ENCODE measurements at places on chromosomes 3 and 15.
A peak's percentile ranks its signal among the peaks of the same experiment; 100 is the strongest.

- DNase-seq = no peak
These were observed 52.6 kb downstream of the LRRC28 start for GRCh38 chr15:99303907-99304306.

DNA sequence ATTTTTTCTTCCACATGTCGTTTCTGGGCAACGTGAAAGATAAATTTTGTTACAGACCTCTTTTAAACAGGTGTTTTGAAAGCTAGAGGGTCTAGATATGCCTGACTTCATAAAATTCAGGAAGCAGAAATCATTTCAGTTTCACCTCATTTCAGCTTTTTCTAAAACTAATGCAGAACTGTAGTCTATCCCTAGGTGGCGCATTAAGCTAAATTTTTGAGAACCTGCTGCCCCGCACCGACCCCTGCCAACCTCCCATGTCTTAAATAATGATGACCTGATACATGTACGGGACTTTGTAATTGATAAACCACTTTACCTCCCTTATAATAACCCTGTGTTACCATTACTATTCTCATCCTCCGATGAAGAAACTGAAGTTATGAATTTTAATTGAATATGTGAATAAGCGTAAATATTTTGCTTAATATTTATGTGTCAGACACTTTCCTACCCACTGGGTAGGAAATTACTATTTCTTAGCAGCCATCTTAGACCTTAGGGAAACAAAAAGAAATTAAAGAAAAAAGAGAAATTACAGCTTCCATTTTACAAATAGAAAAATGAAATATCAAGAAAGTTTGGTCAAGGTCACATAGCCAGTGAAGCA lies 78.7 kb upstream of the GCNT3 start:
- DNase-seq = no peak

GRCh38 chr3:169660709-169661360 lies 2.7 kb downstream of the MECOM start:
- no peak for DNase-seq

DNA sequence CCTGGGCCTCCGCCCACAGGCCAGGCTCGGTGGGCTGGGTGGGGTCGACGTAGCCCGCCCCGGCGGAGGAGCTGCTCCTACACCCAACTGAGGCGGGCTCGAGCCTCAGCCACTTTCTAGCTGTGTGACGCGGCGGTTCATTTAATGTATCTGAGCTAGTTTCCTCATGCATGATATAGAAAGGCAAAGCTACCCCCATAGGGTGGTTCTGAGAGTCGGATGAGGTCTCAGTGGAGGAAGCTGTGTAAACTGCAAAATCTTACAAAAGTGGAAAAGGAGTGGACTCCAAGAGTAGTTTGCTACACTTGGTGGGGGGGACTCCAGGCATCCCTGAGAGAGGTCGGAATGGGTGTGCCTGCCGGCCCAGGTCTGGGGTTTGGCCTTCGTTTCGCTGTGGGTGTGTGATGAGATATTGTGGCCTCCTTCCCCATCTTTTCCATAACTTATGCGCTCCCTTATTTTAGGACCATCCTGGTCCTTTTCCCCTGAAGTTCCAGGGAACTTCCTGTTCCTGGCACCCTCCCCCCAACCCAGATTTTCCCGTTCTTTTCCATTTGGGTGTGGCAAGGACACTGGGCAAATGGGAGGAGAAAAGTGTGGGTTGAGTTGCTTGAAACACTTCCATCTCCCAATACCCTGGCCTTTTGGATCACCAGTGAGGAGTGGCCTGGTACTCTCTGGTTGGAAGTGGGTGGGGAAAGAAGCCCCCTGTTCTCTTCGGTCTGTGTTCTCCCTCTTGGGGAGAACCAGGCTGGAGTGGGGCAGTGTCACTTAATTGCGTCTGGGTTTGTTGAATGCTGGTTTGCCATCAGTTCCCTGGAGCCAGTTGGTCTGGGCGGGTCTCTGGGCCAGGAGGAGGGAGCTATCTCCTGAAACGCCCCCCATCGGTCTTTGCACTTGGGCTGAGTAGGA lies 1.1 kb downstream of the PDIA5 start:
- peak; percentile 8 for DNase-seq

DNA sequence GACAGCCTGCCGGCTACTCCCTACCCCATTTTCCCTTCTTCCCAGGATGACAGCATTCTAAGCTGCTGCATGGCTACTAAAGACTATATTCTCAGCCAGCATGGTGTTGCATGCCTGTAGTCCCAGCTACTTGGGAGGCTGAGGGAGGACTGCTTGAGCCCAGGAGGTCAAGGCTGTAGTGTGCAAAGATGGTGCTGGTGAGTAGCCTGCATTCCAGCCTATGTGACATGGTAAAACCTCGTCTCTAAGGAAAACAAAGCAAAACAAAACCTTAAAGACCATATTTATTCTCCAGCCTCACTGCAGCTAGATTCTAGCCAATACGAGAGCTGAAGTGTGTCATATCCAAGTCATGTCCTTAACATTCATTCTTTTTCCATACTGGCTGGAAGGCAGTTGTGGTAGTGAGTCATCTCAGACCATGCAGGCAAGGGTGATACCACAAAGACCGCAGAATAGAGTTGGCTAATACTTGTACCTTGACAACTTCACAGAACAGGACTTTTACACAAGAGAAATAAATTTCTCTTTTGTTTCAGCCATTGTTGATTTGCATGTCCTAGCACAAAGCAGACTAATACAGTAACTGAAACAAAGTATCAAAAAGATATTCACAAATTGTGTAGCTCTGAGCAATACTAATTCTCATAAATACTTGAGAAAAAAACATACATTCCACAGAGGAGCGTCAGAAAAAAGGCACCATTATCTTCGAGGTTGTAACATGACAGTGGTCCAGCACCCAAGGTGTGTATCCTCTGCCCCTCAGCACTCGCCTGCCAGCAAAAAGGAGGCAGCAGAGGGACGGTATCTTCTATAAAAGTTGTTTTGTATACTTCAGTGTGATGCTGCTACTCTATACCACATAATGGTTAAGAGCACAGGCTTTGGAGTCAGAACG lies 14.8 kb downstream of the PBRM1 start:
- no peak for DNase-seq

- DNase-seq = no peak
These were observed 543.3 kb upstream of the UBE2E2 start for GRCh38 chr3:22659651-22660475.

DNA sequence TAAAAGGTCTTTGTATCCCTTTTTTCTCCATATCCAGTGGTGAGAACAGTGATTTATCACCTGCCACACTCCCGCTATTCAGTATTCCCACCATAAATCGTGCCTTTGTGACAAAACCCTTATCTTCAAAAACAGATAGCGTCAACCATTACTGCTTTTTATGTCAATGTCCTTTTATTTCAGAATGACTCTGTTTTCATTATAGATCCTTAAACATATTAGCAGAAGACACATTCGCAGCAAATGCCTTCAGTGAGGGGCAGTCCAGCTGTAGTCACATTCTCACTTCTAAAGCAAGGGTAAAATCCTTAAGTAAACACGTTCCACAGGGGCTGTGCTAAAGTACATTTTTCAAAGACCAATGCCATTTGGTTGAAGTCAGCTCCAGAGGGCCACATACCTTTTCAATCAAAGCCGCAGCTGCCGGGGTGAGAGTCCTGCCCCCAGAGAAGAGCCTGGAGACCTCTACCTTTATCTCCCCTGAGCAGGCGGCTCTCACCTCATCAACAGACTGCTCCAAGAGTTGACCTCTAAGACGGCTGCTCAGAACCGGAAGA lies 53.4 kb downstream of the PDZRN3 start:
- DNase-seq = no peak

DNA sequence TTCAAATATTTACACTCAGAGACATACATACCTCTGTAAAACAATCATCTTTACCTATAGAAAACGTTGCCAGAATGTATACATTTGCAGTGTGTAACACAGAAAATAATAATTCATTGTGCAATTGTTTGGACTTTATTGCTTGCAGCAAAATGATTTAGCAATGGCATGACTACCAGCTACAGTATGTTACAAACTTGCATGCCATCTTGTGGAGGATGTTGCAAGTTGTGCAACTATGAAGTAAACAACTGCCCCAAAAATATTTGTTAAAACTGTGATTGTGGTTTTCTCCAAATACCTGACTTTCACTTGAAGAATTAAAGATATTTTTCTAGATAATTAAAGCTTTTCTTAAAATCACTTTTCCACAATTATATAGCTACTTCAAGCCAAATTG lies 27.1 kb upstream of the C3orf49 start:
- DNase-seq = no peak

DNA sequence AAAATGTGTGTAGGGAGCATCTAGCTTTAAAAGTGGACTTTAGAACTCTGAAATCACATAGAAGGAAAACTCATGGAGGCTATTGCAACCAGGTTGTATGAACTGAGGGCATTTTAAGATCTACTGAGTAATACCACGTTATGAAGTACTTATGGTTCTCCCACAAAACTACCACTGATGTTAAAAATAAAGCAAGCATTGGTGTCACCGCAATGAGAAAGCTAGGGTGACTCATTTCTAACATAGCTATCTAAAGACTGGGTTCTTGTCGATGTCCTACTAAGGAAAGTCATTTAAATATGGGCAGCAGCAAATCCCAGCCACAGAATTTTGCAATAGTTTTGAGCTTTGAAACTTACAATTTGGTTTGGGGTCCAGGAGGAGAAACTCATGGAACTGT lies 584.8 kb downstream of the DIPK2A start:
- DNase-seq = no peak

GRCh38 chr3:123423031-123423430 lies 25.9 kb downstream of the ADCY5 start:
- DNase-seq = no peak

- DNase-seq = no peak
These were observed 57.5 kb upstream of the SETMAR start for GRCh38 chr3:4245671-4246070.

DNA sequence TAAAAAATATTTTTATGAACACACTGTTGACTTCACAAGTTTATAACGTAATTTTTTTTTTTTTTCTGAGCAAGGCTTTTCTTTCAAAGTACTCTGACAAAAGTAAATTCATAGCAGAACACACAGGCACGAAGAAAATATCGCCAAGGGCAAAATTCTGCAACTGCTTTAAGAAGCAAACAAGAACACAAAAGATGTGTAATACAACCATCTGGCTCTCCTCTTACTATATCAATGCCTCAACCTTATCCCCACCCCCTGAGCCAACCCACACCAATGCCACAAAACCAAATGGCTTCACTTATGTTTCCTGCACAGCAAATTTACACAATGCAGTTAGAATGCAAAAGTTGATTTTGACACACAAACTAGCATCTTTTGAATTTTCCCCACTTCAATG lies 274.2 kb downstream of the FOXP1 start:
- peak; percentile 25 for DNase-seq

DNA sequence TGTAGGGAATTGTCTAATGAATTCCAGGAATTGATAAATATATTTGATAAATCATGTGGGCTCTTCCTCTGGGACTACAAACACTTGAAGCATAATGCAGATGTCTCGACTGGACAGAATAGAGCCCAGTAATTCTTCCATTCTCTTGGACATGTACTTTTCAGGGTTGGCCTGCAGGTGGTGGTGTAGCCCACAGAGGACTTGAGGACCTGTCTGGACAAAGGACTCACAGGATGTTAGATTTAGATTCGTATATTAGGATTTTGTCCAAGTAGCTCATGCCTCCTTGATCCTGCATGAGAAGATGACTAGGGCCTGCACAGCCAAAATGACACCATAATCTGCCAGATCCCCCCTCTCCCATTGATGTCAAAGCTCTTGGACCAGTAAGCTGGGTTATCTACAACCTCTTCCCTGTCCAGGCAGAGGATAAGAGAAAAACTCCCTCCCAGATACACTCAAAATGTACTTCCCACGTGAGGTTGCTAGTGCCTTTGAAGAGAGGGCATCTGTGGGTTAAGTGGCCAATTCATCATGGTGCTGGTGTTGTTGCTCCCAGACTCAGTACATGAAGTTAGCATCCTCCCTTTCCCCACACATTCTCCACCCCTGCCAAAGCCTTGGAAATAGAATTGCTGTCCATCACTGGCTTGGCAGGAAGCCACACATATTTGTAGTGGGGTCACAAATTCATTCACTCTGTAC lies 88.6 kb upstream of the ZNF280D start:
- DNase-seq = peak; percentile 7

- no peak for DNase-seq
These were observed 17.9 kb upstream of the AVEN start for GRCh38 chr15:34056911-34057310.

GRCh38 chr15:57148262-57148661 lies 228.0 kb upstream of the CGNL1 start:
- DNase-seq = no peak

- no peak for DNase-seq
These were observed 6.2 kb downstream of the VPS18 start for GRCh38 chr15:40900256-40901052.

- DNase-seq = no peak
These were observed 97.6 kb upstream of the GAP43 start for GRCh38 chr3:115525731-115526130.

- DNase-seq = no peak
These were observed 162.9 kb upstream of the FAM3D start for GRCh38 chr3:58829321-58830000.

- DNase-seq = no peak
These were observed 34.9 kb downstream of the MAGEF1 start for GRCh38 chr3:184676927-184677326.

DNA sequence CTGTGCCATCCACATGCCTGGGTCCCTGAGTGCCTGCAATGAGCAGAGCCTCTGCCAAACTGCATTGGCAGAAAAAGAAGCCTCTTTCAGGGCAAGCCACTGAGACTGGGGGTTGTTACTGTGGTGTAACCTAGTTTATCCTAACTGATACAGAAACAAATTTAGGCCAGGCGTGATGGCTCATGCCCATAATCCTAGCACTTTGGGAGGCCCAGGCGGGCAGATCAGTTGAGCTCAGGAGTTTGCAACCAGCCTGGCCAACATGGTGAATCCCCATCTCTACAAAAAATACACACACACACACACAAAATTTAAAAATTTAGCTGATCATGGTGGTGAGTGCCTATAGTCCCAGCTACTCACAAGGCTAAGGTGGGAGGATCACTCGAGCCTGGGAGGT lies 221.6 kb downstream of the TBC1D2B start:
- no peak for DNase-seq

DNA sequence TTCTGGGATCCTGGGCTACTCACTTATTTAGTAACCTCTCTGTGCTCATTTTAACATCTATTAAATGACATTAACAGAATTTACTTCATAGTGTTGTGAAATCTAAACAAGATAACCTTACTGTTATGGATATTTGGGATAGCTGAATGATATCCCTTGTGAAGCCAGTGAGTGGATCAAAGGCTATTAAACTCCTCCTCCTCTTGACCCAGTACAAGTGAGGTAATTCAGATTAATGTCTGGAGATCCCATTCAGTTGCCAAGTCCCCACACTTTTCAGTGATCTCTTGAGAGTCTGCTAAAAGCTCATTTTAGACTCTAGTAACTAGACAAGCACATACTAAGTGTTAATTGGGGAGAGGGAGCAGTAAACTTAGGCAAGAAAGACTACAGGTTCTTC lies 2.5 kb upstream of the ANKRD28 start:
- no peak for DNase-seq

DNA sequence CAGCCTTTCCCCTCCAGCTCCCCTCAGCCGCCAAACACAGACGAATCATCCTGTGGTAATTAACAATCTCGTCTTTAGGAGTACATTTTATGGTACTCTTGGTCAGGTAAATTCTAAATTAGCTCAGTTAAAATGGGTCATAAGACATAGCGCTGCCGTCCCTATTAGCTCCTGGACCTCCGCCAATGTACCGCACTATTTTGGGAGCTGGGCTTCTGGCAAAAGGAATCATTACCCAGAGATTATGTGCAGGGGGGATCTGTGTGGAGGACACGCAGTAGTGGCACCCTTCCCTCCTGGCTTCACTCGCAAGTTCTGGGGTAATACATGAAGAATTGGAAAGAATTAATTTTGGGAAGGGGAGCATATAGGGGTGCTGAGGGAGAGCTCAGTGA lies 68.6 kb upstream of the ONECUT1 start:
- DNase-seq = no peak
